NAMALWA (cell line): ENCODE measurements at places on chromosomes 5 and 9.
A peak's percentile ranks its signal among the peaks of the same experiment; 100 is the strongest.

- no peak for DNase-seq
These were observed 509.9 kb downstream of the ZNF608 start for GRCh38 chr5:124236361-124237205.

DNA sequence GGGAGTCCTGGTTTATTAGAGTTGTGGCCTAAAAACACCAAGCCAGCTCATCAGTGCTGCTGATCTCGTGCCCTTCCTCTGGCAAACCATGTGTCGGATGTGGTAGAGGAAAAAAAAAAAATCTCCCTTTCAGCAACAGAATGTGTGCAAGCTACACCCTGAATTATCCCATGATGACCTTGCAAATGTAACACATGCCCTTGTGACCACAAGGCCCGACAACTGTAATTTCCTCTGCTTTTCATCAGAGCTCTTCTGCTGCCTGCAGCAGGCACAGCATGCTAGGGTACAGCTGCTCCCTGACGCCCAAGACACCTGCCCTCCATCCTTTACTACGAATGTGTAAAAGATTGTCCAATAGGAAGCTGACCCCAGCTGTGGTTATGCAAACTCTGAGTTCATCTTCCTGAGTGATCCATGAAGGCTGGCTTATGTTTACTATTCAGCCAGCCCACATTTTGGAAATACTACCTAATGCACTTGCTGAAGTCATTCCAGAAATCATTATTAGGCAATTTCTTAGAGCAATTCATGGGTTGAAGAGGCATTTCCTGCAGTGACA lies 14.6 kb upstream of the BNC2 start:
- no peak for DNase-seq

GRCh38 chr9:92501671-92502393 lies 19.5 kb upstream of the ASPN start:
- peak; percentile 56 for DNase-seq

GRCh38 chr5:4703931-4704458 lies 436.1 kb upstream of the ADAMTS16 start:
- DNase-seq = no peak

DNA sequence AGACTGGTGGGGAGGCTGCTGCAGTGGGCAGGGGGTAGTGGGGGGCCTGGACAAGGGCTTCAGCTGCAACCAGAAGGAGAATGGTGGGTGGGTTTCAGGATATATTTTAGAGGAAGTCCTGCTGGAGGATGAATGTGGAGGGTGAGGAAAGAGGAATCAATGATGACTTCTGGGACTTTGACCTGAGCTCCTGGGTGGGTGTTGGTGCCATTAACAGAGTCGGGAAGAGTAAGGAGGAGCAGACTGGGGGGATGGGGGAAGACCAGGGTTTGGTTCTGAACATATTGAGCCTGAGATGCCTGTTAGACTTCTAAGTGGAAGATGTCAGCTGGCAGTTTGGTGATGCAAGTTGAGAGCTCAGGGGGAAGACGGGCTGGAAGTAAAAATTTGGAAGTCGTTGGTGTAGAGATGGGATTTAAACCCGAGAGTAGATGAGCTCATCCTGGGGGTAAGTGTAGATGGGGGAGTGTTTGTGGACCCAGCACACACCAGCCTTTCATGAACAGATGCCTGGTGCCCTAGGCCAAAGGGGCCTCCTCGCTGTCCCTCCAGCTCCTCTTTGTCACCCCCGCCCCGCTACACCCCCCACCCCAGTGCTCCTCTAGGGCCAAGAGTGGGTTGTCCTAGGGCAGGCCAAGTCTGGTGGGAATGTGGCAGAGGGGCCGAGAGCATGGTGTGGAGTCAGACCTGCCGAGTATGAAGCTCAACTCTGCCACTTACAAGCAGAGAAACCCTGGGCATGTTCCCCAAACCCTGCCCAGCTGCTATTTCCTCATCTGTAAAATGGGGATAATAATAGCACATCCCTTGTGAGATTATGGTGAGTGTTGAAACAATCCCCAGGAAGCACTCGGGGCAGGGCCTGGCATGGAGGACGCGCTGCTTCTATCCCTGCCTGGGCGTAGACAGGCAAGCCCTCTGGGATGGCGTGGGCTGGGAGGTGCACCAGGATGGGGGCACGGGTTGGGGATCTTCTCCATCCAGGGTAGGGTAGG lies 4.0 kb downstream of the DNM1 start:
- no peak for DNase-seq

DNA sequence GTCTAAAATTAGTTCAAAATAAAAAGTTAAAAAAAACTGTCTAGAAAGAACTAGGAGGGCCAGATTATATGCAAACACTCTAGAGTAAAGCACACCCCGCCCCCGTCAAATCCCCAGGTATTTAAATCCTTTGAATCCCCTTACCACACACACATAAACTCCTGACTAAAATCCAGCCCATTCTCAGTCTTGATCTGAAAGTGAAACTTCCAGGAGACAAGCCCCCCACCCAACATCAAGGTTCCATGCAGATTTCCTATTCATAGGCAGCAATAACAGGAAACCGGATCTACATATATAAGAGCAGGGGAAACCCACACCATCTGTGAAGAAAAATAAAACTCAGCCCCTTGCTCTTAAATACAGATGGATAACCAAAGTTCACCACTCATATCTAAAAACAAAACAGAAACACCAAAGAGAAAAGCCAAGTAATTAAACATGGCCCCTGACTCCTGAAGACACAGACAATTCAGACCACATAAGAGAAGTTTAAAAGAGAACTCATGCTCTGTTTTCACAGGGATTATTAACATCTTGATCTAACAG lies 42.3 kb downstream of the MARCHF3 start:
- DNase-seq = peak; percentile 87

DNA sequence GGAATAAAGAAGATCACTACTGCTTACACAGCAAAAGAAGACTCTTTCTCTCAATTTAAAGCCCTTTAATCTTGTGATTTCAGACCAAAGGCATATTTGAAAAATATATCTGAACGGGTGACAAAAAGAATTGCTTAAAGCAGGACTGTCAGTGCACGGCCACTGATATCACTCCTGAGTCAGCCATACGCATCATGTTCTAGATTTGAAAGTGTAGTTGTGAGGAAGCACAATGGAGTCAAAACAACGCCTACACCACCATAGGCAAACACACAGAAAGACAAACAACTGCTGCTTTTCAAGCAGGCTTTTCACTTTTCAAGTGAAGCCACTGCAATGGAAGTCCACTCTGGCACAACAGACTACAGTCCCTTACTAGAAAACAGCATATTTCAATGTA lies 141.7 kb downstream of the AUH start:
- no peak for DNase-seq

GRCh38 chr9:81833563-81834345 lies 94.5 kb upstream of the SPATA31D4 start:
- no peak for DNase-seq

GRCh38 chr9:75088646-75089372 lies 495 bp downstream of the OSTF1 start:
- peak; percentile 76 for DNase-seq

DNA sequence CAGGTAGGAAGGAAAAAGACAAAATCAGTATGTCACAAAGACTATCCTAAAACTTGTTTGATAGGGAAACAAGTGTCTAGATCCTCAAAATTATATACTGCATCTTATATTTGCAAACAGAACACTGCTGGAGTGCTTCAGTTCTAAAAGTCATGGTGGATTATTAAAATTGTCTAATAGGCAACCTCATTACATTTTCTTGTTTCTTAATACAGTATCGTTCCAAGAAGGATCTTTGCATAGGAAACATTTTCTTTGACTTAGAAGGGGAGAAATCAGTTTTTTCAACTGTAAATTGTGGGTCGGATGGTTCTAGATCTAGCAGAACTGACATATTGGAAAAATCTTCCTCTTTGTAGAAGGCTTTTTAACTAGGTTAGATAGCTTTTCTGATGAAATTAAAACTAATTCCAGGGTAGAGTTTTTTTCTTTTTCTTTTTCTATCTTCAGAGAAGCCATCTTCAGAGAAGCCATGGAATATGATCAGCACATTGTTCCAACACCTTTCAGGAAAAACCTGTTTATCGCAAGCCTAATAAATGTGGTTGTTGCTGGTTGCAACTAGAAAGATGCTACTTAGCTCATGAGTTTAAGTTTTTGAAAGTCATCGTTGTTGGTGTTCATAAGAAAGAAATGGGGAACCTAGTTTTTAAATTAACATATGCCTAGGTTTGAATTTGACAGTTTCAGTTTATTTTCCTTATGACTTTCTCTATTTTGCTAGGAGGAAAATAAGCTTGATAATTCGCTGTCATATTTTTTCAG lies 7.4 kb downstream of the CPEB4 start:
- DNase-seq = no peak

DNA sequence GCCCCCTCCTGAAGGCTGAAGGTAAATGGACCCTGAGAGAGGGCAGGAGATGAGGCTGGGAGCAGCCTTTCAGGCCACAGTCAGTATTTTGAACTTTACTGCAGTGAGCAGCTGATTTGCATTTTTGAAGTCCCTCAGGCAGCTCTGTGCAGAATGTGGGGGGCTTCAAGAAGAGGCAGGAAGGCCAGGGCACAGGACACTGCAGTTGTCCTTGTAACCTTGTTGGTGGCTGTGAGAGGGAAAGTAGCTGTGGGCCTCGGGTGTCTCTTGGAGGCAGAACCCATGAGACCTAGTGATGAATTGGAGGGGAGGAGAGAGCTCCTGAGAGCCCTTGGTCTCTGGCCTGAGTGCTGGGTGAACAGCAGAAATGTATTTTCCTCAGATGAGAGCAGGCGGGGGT lies 2.6 kb downstream of the CCDC180 start:
- no peak for DNase-seq

GRCh38 chr5:15807871-15808270 lies 307.9 kb downstream of the FBXL7 start:
- no peak for DNase-seq
